ENCODE measurements at places on chromosomes 4 and X. TPM values are rescaled to one million over a fixed set of nuclear protein-coding genes. Genes with fewer than 3 reads are reported as not detected.

GRCh38 chrX:125101971-125102755 is 217.5 kb upstream of the TEX13C start:
- DNase-seq = no peak

DNA sequence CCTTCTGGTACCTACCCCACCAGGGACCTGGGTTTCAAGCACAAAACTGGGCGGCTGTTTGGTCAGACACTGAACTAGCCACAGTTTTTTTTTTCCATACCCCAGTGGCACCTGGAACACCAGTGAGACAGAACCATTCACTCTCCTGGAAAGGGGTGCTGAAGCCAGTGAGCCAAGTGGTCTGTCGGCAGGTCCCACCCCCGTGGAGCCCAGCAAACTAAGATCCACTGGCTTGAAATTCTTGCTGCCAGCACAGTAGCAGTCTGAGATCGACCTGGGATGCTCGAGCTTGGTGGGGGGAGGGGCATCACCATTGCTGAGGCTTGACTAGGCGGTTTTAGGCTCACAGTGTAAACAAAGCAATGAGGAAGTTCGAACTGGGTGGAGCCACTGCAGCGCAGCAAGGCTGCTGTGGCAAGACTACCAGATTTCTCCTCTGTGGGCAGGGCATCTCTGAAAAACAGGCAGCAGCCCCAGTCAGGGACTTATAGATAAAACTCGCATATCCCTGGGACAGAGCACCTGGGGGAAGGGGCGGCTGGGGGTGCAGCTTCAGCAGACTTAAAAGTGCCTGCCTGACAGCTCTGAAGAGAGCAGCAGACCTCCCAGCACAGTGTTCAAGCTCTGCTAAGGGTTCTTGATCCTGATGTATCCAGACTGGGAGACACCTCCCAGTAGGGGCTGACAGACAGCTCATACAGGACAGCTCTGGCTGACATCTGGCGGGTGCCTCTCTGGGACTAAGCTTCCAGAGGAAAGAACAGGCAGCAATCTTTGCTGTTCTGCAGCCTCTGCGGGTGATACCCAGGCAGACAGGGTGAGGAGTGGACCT is 223.0 kb downstream of the COX18 start:
- peak; percentile 84 for DNase-seq

GRCh38 chr4:105620640-105621323 is 68.4 kb downstream of the ARHGEF38 start:
- no peak for DNase-seq

DNA sequence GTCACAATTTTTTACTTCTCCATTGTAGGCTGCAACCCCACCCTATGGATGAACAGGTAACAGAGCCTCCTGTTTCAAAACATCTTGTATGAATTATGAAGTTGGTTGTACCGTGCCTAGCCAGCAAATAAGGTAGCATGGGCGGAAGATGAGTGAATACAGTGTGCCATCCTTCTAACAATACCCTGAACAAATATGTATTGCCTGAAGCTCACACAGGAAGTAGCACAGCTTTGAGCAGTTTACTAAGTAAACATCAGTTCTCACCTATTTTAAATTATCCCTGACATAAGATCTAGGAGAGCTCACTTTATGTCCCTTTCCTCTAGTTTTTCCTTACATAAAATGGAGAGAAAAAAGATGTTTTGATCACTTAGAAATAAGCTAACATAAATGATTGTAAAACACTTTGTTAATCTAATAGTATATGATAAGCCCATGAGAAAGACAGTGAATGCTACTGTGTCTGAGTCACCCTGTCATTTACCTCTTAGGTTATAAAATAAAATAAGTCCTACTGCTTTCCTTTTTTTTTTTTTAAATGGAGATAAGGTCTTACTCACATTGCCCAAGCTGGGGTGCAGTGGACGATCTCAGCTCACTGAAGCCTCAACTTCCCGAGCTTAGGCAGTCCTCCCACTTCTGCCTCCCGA is 36.6 kb downstream of the GRSF1 start:
- no peak for DNase-seq

GRCh38 chr4:4267981-4268380 is 20.0 kb upstream of the TMEM128 start:
- DNase-seq = no peak

- DNase-seq = no peak
These were observed 1091.0 kb downstream of the C4orf33 start for GRCh38 chr4:130186931-130187330.

- no peak for DNase-seq
These were observed 1.2 kb downstream of the DYNLT3 start for GRCh38 chrX:37846141-37846540.

DNA sequence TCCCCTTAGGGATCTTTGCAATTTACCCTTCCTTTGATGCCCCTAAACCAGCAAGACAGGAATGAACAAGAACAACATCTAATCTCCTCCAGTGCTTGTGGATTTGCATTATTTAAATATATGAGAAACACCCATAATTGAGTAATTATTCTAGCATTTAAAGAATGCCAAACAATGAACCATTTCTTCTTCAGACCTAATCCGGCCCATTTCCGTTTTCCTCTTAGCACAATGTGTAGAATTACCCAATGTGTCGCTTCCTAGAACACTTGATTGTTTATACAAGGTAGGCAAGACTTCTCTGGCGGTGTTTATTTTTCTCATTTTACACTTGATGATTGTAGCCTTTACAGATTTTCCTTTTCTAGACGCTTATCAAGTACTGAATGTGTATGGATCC is 43.5 kb downstream of the CLDN34 start:
- DNase-seq = no peak

DNA sequence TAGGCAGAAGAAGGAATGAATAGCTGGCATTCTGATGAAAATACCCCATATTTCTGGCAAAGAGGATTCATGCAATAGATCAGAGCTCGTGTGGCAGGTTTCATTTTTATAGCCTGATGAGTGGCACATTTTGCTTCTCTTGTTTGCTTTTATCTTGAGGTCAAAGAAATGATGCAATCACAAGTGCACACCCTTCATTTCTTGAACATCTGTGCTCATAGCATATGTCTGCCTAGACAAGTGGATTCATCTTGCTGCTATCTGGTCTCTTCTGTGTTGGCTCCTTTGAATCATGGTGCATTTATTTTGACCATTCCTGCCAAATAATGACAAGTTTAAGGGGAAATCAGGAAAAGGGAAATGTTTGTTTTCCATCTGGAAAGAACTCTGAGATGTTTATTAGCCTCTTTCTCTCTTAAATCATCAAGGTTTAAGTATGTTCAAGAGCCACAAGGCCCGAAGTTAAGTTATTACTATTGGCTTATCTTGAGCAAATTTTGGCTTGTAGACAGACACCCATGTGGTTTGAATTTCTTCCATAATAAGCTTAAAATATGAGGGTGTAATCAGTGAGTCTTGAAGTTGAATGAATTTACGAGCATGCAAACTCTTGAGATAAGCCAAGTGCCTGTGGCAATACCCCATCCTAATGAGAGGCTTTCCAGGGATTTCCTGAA is 59.3 kb upstream of the HS3ST1 start:
- DNase-seq = no peak

- DNase-seq = no peak
These were observed 510.4 kb downstream of the MID1IP1 start for GRCh38 chrX:39311646-39312045.

GRCh38 chr4:158649111-158649680 is 22.5 kb downstream of the C4orf46 start:
- no peak for DNase-seq

DNA sequence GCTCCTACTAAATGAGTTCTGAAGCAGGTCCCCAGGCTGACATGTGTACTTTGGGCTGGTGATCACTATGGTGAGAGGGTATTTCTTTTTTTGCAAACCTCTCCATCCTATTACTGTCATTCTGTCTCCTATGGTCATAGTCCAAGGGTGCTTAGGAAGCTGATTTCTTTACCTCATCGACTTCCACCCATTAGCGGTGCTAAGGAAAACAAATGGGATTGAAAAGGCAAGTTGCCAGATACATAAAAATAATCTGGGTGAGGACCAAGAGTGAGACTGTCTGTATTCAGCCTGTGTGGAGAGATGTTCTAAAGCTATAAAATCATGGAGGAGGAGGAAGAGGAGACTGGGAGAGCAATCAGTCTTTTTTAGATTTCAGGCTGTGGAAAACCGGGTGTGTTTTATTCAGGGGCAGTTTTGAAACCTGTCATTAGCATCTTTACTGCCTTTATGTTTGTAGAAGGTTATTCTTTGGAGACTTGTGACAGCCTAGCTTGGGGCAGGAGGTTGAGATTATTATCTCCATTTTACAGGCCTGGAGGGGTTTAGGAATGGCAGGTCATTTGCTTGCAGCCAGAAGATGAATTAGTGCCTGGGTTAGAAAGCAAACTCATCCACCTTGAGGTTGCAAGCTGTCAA is 1.9 kb downstream of the TMEM164 start:
- DNase-seq = no peak

DNA sequence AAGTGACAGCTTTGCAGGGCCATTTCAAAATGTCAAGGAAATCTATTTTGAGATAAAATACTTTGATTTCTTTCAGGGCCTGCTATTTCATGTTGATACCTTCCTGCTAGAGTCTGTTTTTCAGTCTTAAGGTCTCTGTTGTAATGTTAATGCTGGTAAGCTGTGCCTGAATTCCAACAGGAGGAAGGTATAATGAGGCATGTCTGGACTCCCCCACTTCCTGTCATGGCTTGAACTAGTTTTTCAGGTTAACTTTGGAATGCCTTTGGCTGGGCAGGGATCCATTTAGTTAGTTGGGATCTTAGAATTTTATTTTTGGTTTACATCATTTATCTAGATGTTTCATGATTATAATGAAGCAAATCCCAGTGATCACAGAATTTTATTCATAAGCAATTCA is 279.0 kb downstream of the CFAP47 start:
- peak; percentile 60 for DNase-seq

SLC16A2 gene
- polyA plus RNA-seq = 12.3 TPM

LRIT3 gene
- not detected for polyA plus RNA-seq

FANCB gene
- 16.2 TPM for polyA plus RNA-seq

TCEAL8 gene
- polyA plus RNA-seq = 168 TPM

FAM236B gene
- not detected for polyA plus RNA-seq
